ENCODE measurements at places on chromosomes 11 and 22.
A peak's percentile ranks its signal among the peaks of the same experiment; 100 is the strongest.

GRCh38 chr11:62593434-62594044 lies 2.2 kb upstream of the TUT1 start:
- DNase-seq: peak; percentile 89

GRCh38 chr11:3225826-3226750 lies 6.1 kb downstream of the MRGPRE start:
- no peak for DNase-seq

DNA sequence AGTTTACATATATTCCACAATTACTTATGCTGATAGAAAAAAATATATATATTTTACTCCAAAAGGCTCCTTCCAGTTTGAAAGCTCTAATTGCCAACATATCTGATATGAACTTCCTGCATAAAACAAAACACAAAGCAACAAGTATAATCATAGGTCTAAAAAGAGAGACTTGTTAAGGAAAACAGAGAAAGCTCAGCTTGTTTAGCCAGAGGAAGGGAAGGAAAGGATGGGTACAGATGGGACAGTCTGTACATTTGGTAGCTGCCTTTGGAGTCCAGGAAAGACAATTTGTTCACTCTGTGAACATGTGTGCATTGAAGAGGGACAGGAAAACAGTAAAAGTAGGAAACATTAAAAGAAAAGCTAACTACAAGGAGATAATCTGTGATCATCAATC lies 45.7 kb upstream of the AKIP1 start:
- DNase-seq: no peak

DNA sequence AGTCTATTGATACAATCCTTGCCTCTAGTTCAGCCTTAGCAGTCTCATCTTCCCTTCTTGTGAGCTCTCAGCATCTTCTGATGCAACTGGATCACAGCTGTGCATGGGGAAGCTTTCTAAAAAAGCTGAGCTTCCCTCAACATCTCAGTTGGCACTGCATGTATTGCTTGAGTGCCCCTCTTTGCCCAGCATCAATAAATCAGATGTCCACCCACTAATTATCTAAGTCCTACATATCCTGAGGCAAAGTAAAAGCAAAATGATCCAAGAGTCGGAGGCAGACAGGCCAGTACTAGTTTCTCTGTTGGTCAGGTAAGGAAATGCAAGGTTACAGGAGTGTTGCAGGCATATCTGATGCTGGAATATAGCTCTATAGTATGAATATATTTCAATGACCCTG lies 334.5 kb upstream of the NCAM1 start:
- DNase-seq: no peak

- DNase-seq: peak; percentile 56
These were observed 7.6 kb downstream of the NECTIN1 start for GRCh38 chr11:119721129-119722120.

- no peak for DNase-seq
These were observed 18.3 kb downstream of the SMCO4 start for GRCh38 chr11:93524858-93525257.

DNA sequence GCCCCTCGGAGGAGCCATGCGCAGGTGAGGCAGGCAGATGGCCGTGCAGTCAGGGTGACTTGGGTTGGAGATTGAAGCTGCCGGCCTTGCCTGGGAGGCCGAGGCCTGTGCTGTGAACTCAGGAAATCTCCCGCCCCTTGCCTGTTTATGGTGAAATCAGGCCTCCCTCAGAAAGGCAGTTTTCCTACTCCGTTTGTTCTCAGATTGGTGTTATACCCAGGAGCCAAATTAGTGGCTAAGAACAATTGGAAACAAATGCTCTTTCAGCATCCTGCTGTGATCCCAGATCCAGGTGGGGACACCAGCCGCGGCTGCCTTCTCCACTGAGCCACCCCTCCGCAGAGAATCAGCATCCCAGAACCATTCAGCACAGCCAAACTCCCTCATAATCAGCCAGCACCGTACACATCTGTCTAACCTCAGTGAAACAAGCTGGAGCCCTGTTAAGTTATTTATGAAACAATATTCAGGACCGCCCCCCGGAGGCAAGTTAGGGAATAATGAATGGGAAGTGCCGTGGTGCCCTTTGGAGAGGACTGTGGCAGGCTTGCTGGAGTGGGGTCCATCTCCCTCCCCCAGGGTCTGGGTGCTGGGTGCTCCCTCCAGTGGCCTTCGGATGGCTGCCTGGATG lies 60.0 kb downstream of the PKNOX2 start:
- DNase-seq: peak; percentile 27

GRCh38 chr11:31433851-31434250 lies 64.2 kb downstream of the DNAJC24 start:
- no peak for DNase-seq

- no peak for DNase-seq
These were observed 6.2 kb upstream of the FBLN1 start for GRCh38 chr22:45496451-45496941.

GRCh38 chr11:792873-793272 lies 3.0 kb upstream of the CEND1 start:
- no peak for DNase-seq

DNA sequence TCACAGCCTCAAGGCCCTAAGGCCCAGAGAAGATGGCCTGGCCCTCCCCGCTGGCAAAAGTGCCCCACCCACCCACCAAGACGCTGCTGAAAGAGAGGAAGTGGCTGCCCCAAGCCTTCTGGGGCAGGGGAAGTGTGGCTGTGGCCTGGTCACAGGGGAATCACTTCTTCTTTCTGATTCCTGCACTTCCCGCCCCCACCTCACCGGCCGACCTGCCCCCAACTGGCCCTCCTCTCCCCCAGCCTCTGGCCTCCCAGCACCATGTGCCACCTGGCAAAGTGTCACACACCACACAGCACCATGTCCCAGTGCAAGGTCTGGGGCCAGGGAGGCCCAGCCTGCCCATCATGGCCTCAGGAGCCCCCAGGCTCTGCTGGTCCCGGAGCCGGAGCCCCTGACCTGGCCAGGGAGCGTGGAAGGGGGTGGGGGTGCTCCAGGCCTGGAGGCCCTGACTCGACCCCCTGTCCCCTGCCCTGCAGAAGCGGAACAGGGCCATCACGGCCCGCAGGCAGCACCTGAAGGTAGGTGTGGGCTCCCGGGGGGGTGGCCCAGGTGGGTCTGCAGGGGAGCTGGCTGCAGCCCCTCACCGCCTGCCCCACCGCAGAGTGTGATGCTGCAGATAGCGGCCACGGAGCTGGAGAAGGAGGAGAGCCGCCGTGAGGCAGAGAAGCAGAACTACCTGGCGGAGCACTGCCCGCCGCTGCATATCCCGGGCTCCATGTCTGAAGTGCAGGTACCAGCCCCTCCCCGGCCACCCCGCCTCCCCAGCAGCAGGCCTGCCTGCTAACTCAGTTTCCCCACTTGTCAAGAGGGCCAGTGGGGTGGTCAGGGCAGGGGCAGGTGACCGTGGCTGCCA lies 1.4 kb downstream of the TNNI2 start:
- no peak for DNase-seq

- peak; percentile 15 for DNase-seq
These were observed 47.7 kb upstream of the PPP6R3 start for GRCh38 chr11:68412593-68413475.

DNA sequence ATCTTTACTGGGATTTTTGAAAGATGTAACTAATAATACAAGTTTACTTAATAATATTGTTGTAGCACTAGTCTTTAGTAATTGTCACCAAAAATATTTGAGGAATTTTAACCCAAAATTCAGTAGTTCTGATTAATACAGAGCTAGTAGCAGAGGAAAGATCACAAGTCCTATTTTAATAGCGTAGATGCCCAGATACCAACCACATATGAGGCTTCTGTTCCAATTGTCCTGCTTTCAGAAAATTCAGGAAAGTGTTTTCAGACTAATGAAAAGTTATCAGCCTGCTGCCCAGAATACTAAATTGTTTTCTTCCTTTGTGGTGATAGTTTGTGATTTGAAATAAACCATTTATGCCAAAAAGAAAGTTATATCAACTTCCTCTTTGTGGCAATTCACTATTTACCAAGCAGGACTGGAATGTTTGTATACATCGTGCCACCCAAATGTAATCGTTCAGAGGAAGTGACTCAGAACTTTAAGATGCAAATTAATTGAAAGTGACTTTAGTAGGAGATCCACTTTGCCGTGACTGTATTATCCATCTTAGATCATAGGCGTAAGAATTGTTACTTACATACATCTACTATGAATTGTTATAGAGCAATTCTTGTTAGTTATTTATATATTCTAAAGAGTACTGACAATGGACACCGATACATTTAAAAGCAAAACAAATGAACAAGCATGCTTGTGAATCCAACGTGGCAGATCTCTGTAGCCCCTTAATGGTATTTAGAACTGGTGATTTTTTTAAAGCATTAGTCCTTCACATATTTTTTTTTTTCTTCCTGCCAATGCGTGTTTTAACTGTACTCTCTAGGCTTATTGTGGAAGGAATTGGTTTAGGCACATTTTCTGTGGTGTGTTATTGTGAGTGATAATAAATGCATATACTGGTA lies 231.0 kb downstream of the DDX10 start:
- DNase-seq: peak; percentile 78

DNA sequence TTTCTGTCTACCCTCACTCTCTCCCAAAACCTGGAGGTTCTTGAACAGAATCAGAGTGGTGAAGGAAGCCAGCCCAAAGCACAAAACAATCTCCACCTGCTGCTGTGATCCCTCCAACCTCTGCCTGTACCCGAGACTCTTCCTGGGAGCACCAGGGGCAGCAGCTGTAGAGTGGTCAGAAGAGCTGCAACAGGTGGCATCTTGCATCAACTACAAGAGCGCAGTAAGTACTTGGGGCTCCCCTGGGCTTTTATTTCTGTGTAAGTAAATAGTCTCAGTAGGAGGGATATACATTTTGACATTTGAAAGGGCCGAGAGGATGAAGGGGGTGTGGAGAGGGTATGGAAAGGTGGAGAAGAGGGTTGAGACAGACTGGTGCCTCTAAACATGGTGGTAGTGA lies 8.3 kb upstream of the UBQLNL start:
- no peak for DNase-seq

DNA sequence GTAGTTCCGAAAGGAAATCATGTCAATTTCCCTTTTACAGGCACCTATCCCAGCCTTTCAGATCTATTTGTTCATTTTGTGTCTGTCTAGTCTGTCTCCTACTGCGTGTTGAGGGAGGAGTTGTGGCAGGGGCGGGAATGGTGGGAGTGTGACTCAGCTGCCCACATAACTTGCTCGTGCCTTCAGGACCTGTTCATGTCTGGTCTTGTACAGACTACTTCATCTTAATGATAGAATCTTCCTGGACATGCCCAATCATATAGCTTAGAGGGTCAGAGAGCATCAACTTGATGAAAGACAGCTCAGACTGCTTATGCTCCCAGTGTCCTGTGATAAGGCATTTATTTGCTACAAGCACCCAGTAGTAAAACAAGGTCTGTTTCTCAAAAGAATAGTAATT lies 61.0 kb upstream of the BIRC3 start:
- DNase-seq: peak; percentile 99

DNA sequence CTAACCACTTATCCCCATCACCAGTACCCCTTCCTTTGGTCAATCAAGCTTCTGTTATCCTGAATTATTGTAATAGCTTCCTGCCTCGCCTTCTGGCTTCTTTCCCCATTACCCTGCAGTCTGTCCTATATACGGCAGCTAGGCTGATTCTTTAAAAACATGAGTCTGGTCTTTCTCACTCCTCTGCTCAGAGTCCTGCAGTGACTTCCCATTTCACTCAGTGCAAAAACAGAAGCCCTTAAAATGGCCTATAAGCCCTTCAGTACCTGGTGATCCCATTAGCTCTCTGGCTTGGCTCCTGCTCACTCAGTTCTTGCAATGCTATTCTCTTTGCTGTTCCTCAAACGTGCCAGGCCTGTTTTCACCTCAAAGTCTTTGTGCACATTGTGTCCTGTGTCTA lies 58.4 kb downstream of the JRKL start:
- DNase-seq: no peak

DNA sequence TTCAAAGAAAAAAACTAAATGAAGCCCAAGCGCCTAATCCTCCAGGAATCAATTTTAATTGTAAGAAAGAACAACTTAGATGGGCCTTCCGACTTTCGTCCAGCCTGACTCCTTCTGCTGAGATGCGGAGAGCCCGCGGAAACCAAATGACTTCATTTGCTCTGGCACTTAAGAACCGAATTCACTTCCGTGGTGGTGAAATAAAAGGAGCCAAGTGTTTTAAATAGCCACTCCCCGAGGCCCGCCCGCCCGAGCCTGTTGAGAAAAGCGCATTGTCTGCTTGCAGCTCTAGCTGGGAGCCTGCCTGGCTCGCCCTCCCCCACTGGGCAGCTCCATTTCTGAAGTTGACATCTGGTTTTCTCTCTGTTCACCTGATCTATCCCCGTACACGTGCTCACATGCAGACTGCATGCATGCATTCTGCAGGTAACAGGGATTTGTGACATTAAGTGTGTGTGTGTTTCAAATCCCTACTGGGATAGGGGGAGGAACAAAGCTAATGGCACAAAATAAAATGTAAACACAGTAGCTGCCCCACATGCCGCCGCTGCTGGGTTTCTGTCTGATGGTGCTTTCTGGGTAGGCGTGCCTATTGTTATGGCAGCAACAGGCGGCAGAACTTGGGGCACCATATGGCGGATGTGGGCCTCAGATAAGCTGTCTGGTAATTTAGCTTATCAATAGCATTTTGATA lies 6.2 kb downstream of the TEAD1 start:
- DNase-seq: peak; percentile 94

GRCh38 chr11:61042961-61043540 lies 59.2 kb upstream of the CD5 start:
- DNase-seq: no peak

DNA sequence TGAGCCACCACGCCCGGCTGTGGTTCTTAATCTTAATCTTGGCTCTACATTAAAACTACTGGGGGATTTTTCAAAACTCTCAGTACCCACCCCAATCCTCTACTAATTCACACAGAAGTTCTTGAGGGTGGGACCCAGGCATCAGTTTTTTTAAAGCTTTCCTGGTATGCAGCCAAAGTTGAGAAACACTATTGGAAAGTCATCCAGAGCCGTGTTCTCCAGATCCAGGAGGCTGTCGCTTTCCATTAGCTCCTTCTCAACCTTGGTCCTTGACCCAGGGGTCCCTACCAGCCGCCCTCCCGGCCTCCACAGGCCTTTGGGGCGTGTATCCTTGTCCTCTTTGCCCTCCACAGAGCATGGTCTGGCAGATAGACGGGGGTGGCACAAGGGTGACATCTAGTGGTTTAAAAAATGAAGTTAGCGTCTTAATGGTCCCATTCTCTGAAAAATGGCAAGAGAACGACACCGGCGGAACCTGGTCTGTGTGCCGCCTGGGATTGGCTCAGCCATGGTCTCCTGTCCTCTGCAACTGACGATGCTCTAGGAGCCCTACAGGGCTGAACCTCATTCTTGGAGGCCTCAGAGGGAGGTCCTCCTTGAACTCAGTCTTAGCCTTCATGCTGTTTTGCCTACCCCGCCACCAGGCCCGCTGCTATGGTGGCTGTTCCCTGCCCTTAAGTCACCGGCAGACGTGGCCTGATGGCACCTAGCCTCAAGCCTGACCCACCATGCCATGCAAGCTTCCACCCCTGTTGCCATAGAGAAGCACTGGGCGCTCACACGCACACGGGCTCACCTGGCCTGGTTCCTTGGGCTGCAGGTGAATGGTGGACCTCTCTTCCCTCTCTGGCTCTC lies 152.0 kb upstream of the SYN3 start:
- peak; percentile 32 for DNase-seq

DNA sequence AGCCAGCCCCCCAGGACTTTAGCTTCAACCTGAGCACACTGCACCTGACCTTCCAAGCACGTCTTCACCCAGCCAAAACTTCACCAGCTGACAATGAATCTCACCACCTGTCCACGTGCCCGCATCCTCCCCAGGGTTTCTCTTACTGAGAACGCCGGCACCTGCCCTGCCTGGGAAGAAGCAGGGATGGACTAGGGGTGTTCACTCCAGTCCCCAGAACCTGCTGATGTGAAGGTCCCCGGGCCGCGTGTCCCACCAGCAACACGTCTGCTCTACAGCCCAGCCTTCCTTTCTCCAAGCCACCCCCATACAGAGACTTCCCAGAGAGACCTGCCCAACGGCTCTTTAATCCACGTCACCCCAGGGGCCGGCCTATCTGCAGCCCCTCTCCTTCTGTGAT lies 12.8 kb downstream of the CPT1A start:
- no peak for DNase-seq
